ENCODE measurements at places on chromosomes 2 and 18.

- DNase-seq = no peak
These were observed 921 bp downstream of the RPE start for GRCh38 chr2:210003359-210003758.

GRCh38 chr2:132550946-132551345 is 119.1 kb downstream of the LYPD1 start:
- no peak for DNase-seq

DNA sequence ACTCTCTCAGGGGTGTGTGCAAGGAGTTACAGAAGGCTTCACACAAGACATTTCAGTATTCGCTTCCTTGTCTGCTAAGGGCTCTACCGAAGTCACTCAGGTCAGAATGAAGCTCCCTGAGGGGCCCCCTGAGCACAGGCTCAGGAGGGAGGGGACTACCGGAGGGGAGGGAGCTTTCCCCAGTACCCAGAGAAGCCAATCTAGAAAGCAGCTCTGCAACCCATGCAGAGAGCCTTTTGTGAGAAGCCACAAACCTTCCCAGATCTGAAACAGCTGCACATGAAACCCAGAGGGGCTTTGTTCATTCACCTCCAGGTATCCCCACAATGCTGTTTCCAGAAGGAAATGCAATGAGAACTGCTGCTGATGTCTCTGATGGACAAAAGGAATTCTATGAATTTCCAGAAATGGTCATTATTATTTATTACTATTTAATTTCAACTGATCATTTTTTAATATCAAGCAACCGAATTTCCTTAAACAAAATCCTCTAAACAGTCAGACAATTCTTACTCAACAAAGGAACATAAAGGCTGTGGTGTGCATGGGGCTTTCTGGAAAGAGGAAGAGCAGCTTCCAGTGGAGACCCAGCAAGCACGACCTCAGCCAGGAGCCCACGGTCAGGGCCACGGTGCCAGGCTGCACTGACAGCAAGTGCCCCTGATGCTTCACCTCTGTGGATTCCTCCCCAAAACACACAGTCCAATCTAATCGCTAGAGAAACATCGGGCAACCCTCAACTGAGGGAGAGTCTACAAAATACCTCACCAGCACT is 42.0 kb downstream of the NDUFA10 start:
- DNase-seq = no peak

DNA sequence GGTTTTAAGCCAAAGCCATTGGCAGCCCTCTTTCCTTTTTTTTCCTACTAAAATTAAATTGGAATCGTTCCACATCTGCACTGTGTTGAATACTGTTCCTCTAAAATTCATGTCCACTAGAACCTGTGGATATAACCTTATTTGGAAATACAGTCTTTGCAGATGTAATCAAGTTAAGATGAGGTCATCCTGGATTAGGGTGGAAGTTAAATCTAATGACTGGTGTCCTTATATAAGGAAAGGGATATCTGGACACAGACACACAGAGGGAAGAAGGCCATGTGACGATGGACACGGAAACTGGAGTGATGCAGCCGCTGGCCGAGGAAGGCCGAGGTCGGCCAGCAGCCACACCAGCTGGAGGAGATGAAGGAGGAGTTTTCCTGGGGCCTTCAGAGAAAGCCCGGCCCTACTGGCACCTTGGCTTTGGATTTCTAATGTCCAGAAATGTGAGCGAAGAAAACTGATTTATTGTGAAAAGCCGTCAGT is 49.4 kb downstream of the LONRF2 start:
- no peak for DNase-seq

- no peak for DNase-seq
These were observed 162.9 kb downstream of the NAPG start for GRCh38 chr18:10688766-10689165.

- no peak for DNase-seq
These were observed 57.9 kb downstream of the GCA start for GRCh38 chr2:162401871-162402270.

DNA sequence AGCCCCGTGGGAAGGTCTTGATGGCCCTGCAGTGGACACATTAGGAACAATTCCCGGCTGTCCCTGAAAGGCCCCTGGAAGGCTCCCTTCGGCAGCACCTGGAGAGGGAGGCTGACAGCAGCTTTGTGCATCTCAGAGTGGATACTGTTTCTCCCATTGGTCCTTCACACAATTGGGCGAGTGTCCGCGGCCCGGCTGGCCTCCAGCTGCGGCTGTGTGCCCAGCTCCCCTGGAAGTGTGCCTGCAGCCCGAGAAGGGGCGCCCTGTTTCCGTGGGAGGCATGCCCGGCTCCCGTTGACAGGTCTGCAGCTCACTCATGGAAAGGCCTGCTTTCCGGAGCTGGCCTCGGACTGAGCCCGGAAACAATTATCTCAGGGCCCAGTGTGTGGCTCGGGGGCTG is 103.7 kb downstream of the LPIN1 start:
- no peak for DNase-seq

DNA sequence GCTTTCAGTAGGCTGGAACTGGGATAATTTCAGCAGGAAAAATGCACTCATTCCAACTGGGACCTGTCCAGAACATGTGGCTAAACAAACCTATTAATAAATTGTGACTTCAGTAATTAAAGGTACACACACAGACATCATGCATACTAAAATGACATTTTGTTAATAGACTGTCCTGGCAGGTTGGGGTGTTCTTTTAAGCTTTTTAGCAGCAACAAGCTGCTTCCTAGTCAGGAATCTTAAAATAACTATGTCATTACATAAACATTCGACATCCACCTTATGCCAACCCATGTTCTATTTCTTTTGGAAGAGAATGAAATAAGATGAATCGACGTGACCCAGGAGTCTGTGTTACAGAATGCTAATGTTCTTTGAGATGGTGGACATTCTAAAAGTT is 435.7 kb downstream of the TXNL1 start:
- DNase-seq = no peak

DNA sequence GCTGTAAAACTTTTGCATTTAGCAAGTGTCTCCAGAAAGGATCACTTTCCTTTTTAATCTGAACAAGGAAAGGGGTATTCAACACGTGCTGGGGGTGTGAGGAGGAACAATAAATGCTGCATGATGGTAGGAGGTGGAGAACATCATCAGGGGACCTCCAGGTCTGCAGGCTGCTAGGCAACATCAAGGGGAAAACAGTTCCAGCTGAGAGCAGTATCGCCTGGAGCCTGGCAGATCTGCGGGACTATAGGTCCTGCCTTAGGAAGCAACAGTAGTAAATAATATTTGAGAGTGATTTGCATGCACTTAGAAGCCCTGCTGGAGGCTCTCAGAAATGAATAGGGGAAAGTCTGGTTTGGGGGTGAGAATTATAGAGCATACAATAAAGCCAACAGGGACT is 175.6 kb downstream of the SUCLG1 start:
- DNase-seq = no peak

DNA sequence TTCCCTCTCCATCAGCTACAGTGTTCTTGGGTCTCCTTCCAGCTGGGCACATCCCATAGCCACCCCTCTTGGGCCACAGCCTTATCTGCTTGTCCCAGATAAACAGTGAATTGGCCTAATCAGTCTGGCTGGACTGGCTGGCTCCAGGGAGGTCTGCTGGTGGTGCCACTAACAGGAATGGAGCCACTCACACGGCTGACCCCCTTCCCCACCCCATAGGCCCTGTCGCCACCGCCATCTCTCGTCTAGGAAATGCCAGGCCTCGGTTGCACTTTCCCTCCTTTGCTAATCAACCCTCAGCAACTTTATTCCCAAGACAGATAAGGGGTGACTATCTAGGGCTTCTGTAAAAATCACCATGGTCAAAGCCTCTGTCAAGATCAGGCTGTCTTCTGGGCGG is 23.0 kb upstream of the TNP1 start:
- no peak for DNase-seq

DNA sequence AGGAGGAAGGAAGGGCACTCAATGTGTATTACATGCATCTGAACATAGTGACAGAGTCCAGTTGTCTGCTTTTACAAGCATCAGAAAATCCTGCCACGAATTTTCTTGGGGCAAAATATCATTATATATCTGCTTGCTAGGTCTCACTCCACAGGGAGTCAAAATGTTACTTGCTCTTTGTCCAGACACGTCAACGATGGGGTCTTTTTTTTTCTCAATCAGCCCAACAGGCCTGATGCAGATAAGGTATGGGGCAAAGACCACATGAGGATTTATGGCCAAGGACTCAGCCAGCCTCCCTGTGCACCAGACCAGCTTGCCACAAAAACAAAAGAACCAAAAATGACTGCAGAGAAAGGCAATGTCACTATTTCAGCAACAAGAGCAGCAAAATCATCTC is 323.4 kb upstream of the PKDCC start:
- no peak for DNase-seq

GRCh38 chr18:26479065-26479680 is 69.2 kb downstream of the KCTD1 start:
- DNase-seq = no peak

DNA sequence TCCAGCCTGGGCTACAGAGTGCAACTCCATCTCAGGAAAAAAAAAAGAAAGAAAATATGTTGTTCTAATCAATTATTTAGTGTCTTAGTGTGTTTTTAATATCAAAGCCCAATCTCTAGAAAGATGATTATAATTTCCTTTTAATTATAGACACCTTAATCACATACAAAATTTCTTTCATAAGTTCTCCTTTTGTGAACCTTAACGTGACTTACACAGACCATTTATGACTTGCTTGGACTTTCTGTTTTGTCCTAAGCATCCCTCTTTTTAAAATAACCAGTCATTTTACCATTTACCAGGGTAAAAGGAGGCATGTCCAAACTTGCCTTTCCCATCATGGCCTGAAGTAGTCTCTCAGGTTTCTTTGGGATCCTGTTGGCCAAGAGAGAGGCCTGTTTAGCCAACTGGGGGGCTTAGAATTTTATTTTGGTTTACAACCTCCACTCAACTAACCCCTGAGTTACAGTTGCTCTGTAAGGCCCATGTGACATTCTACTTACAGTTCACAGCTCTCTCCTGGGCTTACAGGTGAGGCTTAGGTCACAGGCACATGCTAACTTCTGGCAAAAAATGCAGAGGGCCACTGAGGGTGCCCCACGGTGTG is 23.9 kb upstream of the GPR155 start:
- DNase-seq = no peak

GRCh38 chr2:236554629-236555282 is 14.9 kb upstream of the ACKR3 start:
- DNase-seq = no peak

DNA sequence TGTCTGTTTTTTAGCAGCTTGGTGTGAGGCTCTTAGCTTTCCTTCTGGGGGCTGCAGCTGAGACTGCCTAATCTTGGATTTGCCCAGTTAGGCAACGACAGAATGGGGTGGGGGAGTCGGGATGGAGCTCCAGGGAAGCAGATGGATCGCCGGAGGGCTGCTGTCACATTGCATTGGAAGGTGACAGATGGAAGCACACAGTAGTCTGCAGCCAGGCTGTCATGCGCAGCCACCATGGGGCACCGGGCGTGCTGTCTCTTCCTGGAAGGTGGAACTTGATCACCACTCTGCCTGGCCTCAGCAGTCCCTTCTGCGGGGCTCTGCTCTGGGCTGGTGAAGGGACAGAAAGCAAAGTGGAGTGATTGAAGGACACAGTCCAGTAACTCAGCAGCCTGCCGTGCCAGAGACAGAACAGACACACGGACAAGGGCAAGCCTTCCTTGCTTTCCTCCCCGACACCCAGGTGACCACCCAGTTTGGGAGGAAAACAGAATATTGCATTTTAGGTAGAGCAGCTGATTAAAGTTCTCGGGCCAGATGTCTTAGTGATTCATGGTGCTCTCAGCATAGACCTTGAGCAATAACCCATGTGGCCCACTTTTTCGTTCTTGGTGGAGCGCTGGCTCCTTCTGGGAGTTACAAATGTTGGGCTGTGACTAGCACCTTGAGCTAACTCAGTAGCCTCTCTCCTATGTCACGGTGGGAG is 40.9 kb downstream of the RNF144A start:
- no peak for DNase-seq

GRCh38 chr2:102258386-102259074 is 52.8 kb upstream of the IL1RL1 start:
- DNase-seq = peak; percentile 87

GRCh38 chr18:845152-845819 is 33.2 kb upstream of the YES1 start:
- no peak for DNase-seq

DNA sequence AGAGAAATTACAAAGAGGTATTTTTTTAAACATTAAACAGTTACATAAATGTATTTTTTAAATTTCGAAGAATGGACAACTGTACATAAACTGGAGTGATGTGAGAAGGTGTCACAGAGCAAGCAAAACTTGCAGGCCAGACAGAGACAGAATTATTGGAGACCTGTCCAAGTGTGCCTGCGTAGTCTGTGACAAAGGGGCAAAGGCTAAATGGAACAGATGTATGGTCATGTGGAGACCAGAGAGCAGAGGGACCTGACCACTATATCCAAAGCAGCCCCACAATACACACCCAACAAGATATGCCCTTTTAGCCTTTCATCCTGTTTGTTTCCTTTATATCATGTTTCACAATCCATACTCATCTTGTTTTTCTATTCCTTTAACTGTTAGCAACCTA is 225.3 kb upstream of the VWC2L start:
- no peak for DNase-seq

- DNase-seq = no peak
These were observed 60.9 kb downstream of the AAK1 start for GRCh38 chr2:69582582-69583176.
